ENCODE measurements at places on chromosomes 5 and 9. TPM values are rescaled to one million over a fixed set of nuclear protein-coding genes. Genes with fewer than 3 reads are reported as not detected.

The SLC27A4 gene
- 29.9 TPM for total RNA-seq

The TRIM36 gene
- 0.13 TPM for total RNA-seq

The IL31RA gene
- 0.76 TPM for total RNA-seq

The MARCOL gene
- not detected for total RNA-seq

The ACOT12 gene
- total RNA-seq, result 1.1 TPM

The ARHGEF37 gene
- total RNA-seq, result 7.1 TPM

The MAP1B gene
- total RNA-seq, result 199 TPM

The HAPLN1 gene
- total RNA-seq, result 144 TPM

The SLCO6A1 gene
- total RNA-seq, result not detected

The OGN gene
- 24.7 TPM for total RNA-seq

The SLC25A48 gene
- total RNA-seq, result not detected

The DIPK1B gene
- total RNA-seq, result 2.9 TPM

The SFXN1 gene
- total RNA-seq, result 175 TPM

The FGFR4 gene
- 0.65 TPM for total RNA-seq

The PFN3 gene
- not detected for total RNA-seq

The ZNF608 gene
- 10.1 TPM for total RNA-seq

The ZBED3 gene
- 0.52 TPM for total RNA-seq

The CDKN2A gene
- 6.6 TPM for total RNA-seq

The DMRT3 gene
- not detected for total RNA-seq

The BOD1 gene
- total RNA-seq, result 80.5 TPM

The CDKN2B-AS1 gene
- 1.3 TPM for total RNA-seq

The RAPGEF6 gene
- 19.0 TPM for total RNA-seq

The INSL6 gene
- not detected for total RNA-seq

The TMED7 gene
- total RNA-seq, result 381 TPM

The NTNG2 gene
- total RNA-seq, result 3.8 TPM

The PGM5 gene
- total RNA-seq, result 33.3 TPM

The QRFP gene
- total RNA-seq, result not detected

The FOXE1 gene
- total RNA-seq, result 0.07 TPM

The HAVCR1 gene
- not detected for total RNA-seq

The DNAI1 gene
- total RNA-seq, result 0.03 TPM

The HNRNPA0 gene
- 11.7 TPM for total RNA-seq

The PCDHA13 gene
- total RNA-seq, result 0.10 TPM

The EGFL7 gene
- 28.3 TPM for total RNA-seq

The KLF4 gene
- 13.3 TPM for total RNA-seq

The RAI14 gene
- total RNA-seq, result 128 TPM

The SOX30 gene
- not detected for total RNA-seq

The PCDHA12 gene
- 0.33 TPM for total RNA-seq

The NRG2 gene
- 0.98 TPM for total RNA-seq

The FOXD4 gene
- 0.13 TPM for total RNA-seq

The ADAMTS19 gene
- total RNA-seq, result 0.33 TPM

The SYK gene
- not detected for total RNA-seq

The FREM1 gene
- 0.39 TPM for total RNA-seq

The GZMA gene
- total RNA-seq, result not detected

The BHMT gene
- not detected for total RNA-seq

The PCDHGB4 gene
- 26.1 TPM for total RNA-seq

The GTF3C5 gene
- 23.8 TPM for total RNA-seq

The TEX48 gene
- not detected for total RNA-seq

The PDE6A gene
- total RNA-seq, result not detected

The LTC4S gene
- total RNA-seq, result 2.3 TPM

The TEK gene
- 15.5 TPM for total RNA-seq

The C5orf46 gene
- total RNA-seq, result 12.3 TPM

The CYSRT1 gene
- 0.33 TPM for total RNA-seq

The ATP6V1G1 gene
- total RNA-seq, result 83.3 TPM

The RIC1 gene
- 40.3 TPM for total RNA-seq

The CDH18 gene
- total RNA-seq, result 5.3 TPM
